PC-3 (cell line): ENCODE measurements at places on chromosomes 2 and 18. TPM values are rescaled to one million over a fixed set of nuclear protein-coding genes. Genes with fewer than 3 reads are reported as not detected.

Gene UGT1A5
- not detected in 2 replicates for total RNA-seq

DNA sequence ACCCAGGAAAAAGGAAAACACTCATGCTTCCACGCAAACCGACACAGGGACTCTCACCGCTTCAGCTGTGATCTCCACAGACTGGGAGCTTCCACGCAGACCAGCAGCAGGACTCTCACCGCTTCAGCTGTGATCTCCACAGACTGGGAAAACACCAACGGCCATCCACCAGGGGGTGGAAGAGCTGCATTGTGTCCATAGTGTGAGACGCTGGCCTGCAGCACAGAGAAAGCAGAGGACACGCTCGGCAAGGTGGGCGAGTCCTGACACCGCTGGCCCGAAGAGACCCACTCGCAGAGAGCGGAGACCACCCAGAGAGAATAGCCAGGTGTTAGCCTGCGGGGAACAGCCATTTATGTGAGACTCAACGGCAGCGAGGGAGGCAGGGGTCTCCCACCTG lies 42.5 kb upstream of the NFATC1 start:
- no peak overlapping the region for H3K27ac ChIP-seq
- H3K4me3 ChIP-seq, result no peak overlapping the region
- peak; percentile 28 for DNase-seq

Gene POTEI
- total RNA-seq, result not detected in 2 replicates

GRCh38 chr2:173571021-173571821 lies 216.5 kb downstream of the CDCA7 start:
- H3K4me1 ChIP-seq, result peaks cover 40% of the 10 kb centered on the region
- H3K27me3 ChIP-seq, result no peaks in the 10 kb centered on the region
- H3K36me3 ChIP-seq, result no peaks in the 10 kb centered on the region
- peak overlapping the region; percentile 58 for H3K4me3 ChIP-seq

Gene GCG
- not detected in 2 replicates for total RNA-seq

Gene COX7A2L
- 106 and 120 TPM in 2 replicates for total RNA-seq

Gene CGREF1
- 18.7 and 22.6 TPM in 2 replicates for total RNA-seq

DNA sequence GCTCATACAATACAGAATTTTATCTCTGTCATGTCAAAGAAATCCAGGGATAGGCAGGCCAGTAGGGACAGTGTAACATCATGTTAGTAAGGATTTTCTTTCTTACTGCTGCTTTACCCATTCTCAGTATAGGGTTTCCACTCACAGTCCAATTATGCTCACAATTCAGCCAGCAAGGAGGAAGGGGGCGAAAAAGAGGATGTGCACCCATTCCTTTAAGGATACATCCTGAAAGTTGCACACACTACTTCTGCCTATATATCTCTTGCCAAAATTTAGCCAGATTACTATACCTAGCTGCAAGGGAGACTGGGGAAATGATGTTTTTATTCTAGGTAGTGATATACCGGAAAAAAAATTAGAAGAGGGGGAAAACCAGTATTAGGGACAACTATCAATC lies 66.1 kb downstream of the BAZ2B start:
- 0 out of 2 replicates have a peak, but pooled peaks cover 4% of the 10 kb centered on the region for H3K4me1 ChIP-seq
- no peak for DNase-seq
- H3K27me3 ChIP-seq, result no peaks in the 10 kb centered on the region
- no peak overlapping the region for H3K27ac ChIP-seq
- H3K4me3 ChIP-seq, result no peak overlapping the region

- DNase-seq, result no peak
- no peaks in the 10 kb centered on the region for H3K27me3 ChIP-seq
- H3K4me3 ChIP-seq, result no peak overlapping the region
Observed at GRCh38 chr18:54713386-54713785, 114.9 kb upstream of the RAB27B start.

GRCh38 chr2:172836347-172836821 lies 100.7 kb downstream of the RAPGEF4 start:
- H3K27me3 ChIP-seq, result no peaks in the 10 kb centered on the region
- H3K27ac ChIP-seq, result peak overlapping the region; percentile 84
- H3K4me3 ChIP-seq, result peak overlapping the region; percentile 31; the same call in 1 of the 2 replicates

GRCh38 chr2:167332358-167332757 lies 444.1 kb downstream of the XIRP2 start:
- peak; percentile 24 for DNase-seq
- H3K36me3 ChIP-seq, result no peaks in the 10 kb centered on the region
- no peak overlapping the region for H3K27ac ChIP-seq
- no peak overlapping the region for H3K4me3 ChIP-seq

- H3K4me3 ChIP-seq, result peak overlapping the region; percentile 95
- peak; percentile 34 for DNase-seq
- peaks cover 7% of the 10 kb centered on the region for H3K36me3 ChIP-seq
Observed at GRCh38 chr2:61016392-61017002, 1.0 kb upstream of the PEX13 start.

- H3K27ac ChIP-seq, result no peak overlapping the region
- H3K27me3 ChIP-seq, result no peaks in the 10 kb centered on the region
- H3K36me3 ChIP-seq, result no peaks in the 10 kb centered on the region
- DNase-seq, result no peak
- H3K4me1 ChIP-seq, result 0 out of 2 replicates have a peak, but pooled peaks cover 8% of the 10 kb centered on the region
- H3K4me3 ChIP-seq, result no peak overlapping the region
Observed at GRCh38 chr18:9884532-9885140, 1.1 kb upstream of the TXNDC2 start.
